ENCODE measurements at places on chromosomes 16 and 17. TPM values are rescaled to one million over a fixed set of nuclear protein-coding genes. Genes with fewer than 3 reads are reported as not detected.

DNA sequence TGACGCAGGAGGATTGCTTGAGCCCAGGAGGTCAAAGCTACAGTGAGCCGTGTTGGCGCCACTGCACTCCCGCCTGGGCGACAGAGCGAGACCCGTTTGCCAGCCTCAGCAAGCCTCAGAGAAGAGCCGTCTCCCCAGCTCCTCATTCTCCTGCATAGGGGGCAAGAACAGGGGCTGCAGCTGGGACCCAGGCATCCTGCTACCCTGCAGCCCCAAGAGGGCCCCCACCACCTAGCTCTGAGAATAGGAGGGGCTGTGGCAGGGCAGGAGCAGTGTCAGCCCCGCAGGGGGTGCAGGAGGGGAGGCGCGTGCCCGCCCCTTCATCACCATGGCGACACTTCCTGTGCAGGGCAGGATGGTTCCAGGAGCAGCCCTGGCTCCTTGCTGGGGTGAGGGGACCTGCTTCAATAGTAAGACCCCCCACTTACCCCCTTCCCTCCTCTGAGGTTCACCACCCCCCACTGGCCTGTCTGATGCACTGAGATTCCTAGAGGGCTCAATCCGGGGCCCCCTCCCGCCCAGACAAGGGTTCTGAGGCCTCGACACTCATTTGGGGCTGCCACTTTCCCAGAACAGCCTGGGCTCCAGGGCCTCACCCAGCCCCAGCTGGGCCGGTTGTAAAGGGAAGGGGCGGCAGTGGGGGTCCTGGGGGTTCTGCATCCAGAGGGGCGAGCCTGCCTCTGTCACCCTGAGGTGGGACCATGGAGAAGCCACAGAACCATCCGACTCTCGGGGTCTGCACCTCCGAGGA lies 20.2 kb downstream of the VASN start:
- H3K4me1 ChIP-seq = peaks cover 6% of the 10 kb centered on the region
- no peaks in the 10 kb centered on the region for H3K27me3 ChIP-seq
- no peak overlapping the region for H3K4me3 ChIP-seq
- peak overlapping the region; percentile 49 for H3K27ac ChIP-seq
- peaks cover 27% of the 10 kb centered on the region for H3K36me3 ChIP-seq

DNA sequence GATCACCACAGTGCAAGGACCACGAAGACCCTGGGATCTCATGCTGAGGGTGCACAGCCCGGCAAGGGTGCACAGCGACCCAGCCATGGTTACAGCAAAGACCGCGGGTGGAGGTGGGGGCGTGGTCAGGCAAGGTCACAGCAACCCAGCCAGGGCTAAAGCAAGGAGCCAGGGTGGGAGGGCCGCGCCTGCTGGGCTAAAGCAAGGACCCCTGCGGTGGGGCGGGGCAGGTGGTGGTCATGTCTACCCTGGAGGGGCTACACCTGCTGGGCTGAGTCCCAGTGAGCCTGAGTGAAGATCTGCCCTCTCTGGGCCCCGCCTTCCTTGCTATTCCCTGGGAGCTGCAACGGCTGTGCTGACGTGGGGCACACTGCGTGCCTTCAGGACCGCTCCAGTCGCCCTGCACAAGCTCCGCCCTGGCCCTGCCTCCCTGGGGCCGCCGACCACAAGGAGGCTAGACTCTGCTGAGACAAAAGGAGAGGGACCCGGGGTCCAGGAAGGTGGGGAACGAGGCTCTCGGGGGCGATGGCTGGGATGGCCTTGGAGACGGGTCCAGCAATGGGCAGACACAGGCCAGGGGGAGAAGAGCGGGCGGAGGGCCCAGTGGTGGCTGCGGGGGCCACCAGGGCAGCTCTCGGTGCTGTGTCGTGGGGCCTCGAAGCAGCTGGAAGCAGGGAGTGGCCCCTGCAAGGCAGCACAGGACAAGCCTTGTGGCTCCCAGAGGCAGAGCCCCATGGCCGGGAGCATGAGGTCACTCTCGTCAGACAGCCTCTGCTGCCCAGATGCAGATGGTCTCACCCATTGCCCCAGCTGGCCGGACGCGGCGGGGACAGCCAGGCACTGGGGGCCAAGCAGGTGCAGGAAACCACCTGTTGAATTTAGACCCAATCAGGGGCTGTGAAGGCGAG lies 52.8 kb downstream of the CBFA2T3 start:
- H3K36me3 ChIP-seq = no peaks in the 10 kb centered on the region
- peaks cover 6% of the 10 kb centered on the region for H3K4me1 ChIP-seq
- H3K27ac ChIP-seq = no peak overlapping the region
- no peaks in the 10 kb centered on the region for H3K27me3 ChIP-seq
- no peak for DNase-seq
- H3K4me3 ChIP-seq = no peak overlapping the region

DNA sequence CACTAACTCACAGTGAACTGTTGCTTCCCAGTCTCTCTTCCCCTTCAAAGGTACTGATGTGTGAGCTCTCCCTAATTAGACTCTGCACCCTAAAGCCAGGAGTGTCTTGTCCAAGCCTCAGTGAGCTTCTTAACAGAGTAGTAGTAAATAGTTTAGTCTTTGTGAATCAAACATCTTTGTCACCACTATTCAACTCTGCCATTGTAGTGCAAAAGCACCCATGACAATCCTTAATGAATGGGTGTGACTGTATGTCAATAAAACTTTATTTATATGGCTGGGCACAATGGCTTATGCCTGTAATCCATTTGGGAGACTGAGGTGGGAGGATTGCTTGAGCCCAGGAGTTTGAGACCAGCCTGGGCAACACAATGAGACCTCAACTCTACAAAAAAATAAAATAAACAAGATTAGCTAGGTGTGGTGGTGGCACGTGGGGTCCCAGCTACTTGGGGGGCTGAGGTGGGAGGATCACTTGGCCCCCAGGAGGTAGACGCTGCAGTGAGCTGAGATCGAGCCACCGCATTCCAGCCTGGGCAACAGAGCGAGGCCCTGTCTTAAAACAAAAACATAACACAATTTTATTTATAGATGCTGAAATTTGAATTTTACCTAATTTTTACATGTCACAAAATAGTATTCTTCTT lies 45.5 kb upstream of the TNRC6A start:
- H3K27me3 ChIP-seq = peaks cover 3% of the 10 kb centered on the region
- no peak overlapping the region for H3K4me3 ChIP-seq
- no peak overlapping the region for H3K27ac ChIP-seq
- H3K36me3 ChIP-seq = no peaks in the 10 kb centered on the region
- DNase-seq = no peak

MAF gene
- 4.3 TPM for total RNA-seq
